ENCODE measurements at places on chromosomes 1 and 21.

- no peak for DNase-seq
Observed at GRCh38 chr1:154845174-154845573, 24.9 kb downstream of the KCNN3 start.

- no peak for DNase-seq
Observed at GRCh38 chr1:31488528-31488927, 75.5 kb downstream of the SERINC2 start.

- peak; percentile 49 for DNase-seq
Observed at GRCh38 chr1:160522622-160523345, at the start of gene SLAMF6. Gene SLAMF6 (minus strand): TSS chr1:160523255. CDS start chr1:160523192, 63 bp downstream.

DNA sequence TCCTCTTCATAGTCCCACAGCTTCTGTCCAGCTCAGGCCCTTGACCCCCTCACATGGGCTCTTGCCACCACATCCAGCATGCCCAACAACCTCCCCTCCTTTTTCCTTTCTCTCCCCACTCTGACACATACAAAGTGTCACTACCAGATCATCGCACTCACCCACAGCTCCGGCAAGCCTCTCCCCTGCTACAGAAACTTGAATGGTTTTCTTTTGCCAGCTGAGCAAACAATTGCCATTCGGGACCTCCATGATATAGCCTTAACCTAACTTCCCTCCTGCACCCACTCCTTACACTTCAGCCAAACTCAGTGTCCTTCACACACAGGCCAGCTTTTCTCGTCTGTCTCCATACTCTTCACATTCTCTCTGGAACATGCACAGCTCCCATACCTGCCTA lies 43.3 kb downstream of the MAB21L3 start:
- no peak for DNase-seq

GRCh38 chr1:196684476-196684875 lies 32.6 kb downstream of the CFH start:
- no peak for DNase-seq

DNA sequence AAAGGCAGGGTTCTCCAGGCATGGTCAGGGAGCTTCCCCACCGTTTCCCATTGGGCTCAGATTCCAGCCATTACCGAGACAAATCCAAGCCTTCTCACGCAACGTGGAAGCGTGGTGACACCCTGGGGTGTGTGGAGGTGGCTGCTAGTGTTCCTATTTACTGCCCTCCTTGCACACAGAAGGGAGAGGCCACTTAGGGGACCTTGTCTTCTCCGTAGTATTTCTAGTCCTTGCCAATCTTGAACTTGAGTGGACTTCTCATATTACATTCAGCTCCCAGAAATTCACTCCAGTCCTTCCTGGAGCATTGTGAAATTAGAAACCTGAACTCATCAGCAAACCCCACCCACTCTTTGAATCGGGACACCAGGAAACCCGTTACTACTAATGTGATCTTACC lies 131.6 kb downstream of the AJAP1 start:
- DNase-seq = no peak

DNA sequence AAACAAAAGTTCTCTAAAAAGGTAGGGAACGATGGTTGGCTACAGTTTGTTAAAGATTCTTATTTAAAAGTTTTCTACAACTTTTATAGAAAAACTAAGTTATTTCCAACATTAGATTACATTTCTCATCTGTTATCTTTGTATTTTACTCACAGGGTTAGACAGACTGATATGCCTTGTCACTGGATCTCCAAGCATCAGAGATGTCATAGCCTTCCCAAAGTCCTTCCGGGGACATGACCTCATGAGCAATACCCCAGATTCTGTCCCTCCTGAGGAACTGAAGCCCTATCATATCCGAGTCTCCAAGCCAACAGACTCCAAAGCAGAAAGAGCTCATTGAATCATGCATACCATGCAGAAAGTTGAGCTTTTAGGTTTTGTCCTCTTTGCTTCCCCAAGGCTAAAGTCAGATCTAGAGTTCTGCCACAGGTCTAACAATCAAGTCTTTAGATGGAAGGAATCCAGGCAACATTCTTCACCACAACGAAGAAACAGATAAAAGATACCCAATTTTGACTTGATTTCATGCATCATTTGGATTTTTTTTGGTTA lies 10.3 kb downstream of the GAS5 start:
- DNase-seq = no peak

- no peak for DNase-seq
Observed at GRCh38 chr1:5888606-5889211, 103.5 kb downstream of the NPHP4 start.

DNA sequence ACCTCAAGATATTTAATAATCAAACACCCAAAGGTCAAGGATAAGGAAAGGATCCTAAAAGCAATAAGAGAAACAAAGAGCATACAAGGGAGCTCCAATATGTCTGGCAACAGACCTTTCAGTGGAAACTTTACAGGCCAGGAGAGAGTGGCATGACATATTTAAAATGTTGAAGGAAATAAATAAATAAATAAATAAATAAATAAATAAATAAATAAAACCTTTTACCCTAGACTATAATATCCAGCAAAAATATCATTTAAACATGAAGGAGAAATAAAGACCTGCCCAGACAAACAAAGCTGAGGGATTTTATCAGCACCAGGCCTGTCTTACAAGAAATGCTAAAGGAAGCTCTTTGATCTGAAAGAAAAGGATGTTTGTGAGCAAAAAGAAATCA lies 367.8 kb upstream of the PBX1 start:
- no peak for DNase-seq

DNA sequence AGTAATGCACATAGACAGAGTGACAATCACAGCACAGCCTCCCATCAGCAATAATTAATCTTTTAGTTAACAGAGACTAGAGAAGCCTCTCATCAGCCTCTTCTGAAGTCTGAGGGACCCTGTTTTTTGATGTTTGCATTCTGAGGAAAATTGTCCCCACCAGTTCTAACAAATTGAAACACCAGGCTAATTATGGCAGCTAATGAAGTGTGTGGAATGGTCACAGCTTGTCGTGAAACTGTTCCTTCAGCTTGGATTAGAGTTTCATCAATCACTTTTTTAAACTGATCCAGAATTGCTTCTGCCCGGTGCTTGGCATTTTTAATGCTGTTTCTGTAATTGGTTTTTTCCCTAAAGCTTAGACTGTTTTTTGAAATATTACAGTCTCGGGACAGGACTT lies 208.0 kb downstream of the SPATA17 start:
- DNase-seq = no peak

DNA sequence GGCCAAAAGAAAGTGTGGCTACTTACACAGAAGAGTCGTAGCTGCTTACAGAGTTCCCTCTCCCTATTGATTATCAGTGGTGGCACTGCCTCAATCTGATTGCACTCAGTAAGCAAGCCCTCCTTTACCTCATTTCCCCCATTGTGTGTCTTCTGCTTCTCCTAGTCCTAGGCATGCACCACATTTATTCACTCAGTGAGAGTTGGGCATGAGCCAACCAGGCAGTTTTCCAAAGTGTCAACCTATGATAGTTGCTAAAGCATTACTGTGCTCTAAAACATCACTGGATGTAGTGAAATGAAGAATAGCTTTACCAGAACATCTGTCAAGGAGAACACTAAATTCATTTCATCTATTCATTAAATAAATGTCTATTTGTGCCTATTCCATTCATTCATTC lies 19.3 kb downstream of the GJA5 start:
- DNase-seq = no peak

- DNase-seq = peak; percentile 33
Observed at GRCh38 chr1:205430696-205431305, 8.9 kb upstream of the LEMD1 start.

DNA sequence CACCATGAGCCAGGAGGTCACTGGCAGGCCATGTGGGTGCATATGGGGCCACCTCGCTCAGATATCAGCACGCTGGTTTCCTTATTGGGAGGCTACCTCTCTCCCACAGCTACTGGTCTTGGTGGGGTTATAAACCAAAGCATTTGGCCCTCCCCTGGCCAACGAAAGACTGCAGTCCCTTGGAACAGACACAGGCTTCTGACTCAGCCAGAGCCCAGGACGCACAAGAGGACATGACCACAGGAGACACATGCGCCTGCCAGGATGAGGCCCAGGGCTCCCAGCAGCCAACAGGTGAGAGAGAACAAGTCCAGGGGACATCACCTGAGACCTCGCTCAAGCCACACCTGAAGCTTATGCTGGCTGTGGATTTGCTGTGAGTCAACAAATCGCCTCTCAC lies 13.8 kb downstream of the NPHP4 start:
- no peak for DNase-seq

DNA sequence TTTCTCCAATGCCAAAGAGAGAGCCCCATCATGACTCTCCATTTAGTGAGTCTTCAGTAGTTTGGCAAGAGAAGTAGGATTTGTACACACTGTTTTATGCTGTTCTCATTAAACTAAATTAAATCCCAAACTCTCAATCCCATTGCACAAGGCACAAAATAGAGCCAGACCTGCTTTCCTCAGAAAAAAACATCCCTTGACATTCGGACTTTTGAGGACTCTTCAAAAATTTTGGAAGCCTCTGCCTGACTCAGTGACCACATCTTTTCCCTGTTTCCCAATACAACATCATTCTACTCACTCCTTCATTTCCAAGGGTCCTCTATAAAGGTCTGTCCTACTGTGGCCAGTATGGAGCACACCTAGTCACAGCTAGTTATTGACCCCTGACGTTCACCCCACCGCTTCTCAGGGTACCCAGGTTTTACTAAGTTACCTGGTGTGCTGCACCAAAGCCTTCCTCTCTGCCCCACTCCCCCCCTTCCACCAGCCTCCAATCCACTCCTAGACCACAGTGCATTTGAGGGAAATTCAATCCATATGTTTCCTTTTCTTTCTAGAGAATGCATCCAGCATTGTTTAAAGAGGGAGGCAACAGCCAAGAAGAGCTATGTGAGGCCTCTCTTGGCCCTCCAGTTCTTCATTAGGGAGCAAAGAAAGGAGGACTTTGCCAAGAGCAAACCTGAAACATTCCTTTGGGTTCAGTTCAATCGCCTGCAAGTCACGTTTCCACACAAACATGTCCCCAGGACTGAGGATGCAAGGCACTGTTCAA lies 428.7 kb downstream of the PLPP3 start:
- DNase-seq = no peak

- no peak for DNase-seq
Observed at GRCh38 chr1:65279070-65279779, 30.1 kb upstream of the DNAJC6 start.

GRCh38 chr21:42562816-42563215 lies 49.2 kb downstream of the SLC37A1 start:
- DNase-seq = no peak

- no peak for DNase-seq
Observed at GRCh38 chr1:41367288-41367642, 6.0 kb downstream of the FOXO6 start.

DNA sequence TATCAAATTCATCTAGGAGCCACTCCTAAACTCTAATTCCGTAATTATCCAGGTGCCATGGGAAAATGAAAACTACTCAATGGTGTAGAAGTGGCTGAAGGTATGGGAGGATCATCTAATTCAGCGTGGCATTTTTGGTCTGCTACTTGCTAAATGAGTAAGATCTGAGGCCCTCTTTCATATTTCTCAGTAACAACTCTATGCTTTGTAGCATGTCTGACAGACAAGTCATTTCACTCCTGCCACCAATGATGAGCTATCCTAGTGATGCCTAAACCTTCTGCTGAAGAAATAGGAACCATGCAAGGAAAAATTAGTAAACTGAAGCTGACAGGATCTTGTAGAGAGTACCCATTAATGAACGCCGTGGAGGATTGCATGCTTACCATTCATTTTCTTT lies 145.3 kb downstream of the NTNG1 start:
- DNase-seq = no peak

DNA sequence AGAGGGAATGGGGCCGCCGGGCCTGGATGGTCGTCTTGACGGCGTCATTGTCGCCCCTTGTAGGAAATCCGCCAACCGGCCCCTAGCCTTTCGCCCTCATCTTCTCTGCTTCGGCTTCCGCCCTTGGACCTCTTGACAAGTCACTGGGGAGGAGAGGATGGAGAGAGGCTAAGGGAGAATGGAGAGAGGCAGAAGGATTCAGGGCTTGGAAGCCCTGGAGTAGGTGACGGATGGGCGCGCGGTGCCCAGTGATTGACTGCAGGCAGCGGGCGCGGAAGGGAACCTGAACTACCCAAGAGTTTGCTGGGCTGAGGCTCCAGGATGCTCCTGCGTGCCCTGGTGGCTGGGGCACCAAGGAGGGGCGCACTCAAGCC lies 651 bp downstream of the PDE4B start:
- DNase-seq = no peak

GRCh38 chr1:41396084-41396483 lies 34.9 kb downstream of the FOXO6 start:
- no peak for DNase-seq

- no peak for DNase-seq
Observed at GRCh38 chr1:37282764-37283163, 191.6 kb upstream of the ZC3H12A start.

GRCh38 chr1:204578867-204579664 lies 62.9 kb downstream of the MDM4 start:
- DNase-seq = peak; percentile 29

DNA sequence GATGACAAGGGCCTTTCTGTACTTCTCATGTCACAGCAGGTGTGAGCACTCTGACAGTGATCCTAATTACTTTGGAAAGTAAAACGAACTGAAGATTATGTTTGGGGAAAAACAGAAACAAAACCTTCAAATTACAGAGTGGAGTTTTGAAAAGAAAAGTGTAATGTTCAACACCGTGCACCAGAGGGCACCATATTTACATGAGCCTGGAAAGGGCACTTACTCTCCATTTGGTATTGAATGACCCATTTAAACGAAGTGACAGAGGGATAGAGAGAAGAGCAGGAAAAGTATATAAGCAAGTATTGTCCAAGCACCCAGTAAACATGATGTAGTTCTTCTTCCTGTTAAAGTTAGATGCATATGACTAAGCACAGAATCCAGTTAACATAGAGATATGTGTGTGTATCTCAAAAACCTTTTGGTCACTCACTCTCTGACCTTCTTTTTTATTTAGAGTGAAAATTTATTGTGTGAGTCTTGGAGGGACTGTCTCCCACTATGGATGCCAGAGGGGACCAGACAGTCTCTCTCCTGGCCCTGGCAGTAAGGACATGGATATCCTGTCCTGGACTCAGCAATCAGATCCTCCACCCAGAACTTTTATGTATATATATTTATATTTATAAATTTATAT lies 3.8 kb upstream of the RGSL1 start:
- DNase-seq = no peak

DNA sequence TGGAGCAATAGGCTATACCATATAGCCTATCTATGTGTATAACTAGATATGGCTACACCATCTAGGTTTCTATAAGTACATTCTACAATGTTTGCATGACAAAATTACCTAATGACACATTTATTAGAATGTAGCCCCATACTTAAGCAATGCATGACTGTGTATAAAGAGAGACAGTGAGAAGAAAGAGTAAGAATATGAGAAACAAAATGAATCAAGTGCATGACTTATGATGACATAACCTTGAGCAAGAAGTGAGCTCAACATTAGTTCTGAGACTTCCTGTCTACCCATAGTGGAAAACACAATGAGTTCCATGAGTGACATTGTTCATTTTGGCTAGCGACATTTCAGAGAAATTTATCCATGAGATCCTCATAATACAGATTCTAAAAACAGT lies 10.1 kb downstream of the SLC44A5 start:
- DNase-seq = no peak

- DNase-seq = peak; percentile 58
Observed at GRCh38 chr21:38979271-38980121, 173.8 kb downstream of the ETS2 start.

GRCh38 chr1:31926853-31927660 lies 11.1 kb downstream of the PTP4A2 start:
- DNase-seq = no peak

- DNase-seq = no peak
Observed at GRCh38 chr21:43190544-43190943, 21.7 kb downstream of the CRYAA start.

Data from T-helper 2 cell treated with Interferon-gamma antibody and Interleukin-4, amounts not matched to agents 5 μg/mL and 100 μg/mL, for 36 hours (primary cell).